ENCODE measurements at places on chromosomes 11 and 22.
A peak's percentile ranks its signal among the peaks of the same experiment; 100 is the strongest.

DNA sequence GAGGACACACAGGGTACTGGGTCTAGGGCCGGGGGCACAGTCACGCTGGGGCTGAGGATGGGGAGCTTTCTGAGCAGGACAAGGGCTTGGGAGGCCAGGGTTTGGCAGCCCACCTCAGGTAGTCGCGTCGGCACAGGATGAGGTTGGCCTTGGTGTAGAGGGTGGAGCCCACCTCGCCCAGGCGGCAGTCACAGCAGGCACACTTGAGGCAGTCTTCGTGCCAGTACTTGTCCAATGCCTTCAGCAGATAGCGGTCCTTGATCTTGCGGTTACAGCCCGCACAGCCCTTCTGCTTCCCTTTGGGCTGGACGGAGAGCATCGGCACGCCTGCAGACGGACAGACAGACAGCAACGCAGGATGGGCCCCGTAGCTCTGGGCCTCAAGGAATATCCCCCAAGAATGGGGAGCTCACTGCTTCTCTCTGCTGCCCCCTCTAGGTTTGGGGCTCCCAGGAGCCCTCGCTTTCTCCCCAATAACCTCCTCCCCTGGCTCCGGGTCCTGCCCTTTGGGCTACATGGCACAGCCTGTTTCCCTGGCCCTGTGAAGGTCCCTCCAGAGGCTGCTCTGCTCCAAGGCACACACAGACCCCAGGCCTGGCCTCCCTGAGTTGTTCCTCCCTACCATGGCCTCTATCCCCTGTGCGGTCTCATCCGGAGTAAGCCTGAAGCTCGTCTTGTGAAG lies 33.4 kb downstream of the LMO1 start:
- no peak for DNase-seq

DNA sequence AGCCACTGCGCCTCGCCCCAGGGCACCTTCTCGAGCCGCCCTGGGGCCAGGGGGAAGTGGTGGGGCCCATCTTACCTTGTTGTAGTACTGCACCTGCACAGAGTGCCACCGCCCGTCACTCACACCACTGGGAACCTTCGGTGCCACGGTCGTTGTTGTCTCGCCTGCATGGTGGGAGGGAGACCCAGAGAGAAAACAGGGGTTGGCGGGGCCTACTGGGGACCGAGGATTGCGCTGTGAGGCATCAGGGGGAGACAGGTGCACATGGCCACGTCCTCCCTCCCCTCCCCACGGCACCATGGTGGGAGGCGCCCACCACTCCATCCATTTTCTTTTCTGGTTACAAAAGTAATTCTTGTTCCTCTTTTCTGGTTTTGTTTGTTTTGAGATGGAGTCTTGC lies 97.8 kb downstream of the TRMU start:
- no peak for DNase-seq

DNA sequence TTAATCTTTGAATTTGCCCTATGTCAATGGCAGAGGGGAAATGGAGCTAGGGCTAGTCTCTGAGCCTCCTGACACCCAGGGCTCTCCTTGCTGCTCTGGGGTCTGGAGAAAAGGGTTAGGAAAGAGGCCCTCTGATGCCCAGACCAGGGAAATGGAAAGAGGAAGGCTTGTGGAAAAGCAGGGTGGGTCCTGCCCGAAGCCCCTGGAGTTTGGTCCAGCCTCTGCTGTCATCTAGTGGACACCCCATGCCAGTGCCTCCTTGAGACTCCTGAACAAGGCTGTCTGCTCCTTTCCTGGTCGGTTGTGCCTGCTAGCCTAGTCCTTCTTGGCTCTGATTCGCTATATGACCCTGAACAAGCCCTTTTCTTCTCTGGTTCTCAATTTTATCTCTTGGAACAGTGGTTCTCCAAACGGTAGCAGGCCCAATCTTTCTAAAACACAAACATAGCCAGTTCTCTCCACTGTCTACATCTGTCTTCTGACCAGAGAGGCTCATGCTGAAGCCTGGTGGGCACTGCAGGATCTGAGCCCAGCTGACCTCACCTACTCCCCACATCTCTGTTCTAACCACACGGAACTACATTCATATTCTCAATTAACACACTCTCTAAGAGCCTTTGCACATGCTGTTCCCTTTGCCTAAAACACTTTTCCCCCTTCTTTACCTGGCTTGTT lies 8.8 kb upstream of the PLA2G3 start:
- DNase-seq: peak; percentile 74

DNA sequence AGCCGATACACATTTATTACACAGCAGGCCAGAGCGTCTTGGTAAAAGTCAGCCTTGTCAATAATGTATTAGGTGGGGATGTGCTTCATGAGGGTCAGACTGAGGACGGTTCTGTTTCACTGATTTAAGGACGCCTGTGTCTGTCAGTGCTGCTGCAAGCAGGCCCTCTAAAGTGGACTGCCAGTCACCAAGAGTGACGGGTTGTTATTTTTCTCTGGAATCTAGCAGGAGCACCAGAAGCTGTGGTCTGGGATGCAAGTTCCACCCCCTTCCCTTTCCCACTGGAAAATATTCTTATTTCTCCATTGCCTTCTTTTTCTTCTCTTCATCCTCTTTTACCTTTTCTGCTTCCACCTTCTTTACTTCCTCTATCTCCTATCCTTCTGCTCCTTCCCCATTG lies 191.2 kb upstream of the NCAM1 start:
- DNase-seq: no peak

DNA sequence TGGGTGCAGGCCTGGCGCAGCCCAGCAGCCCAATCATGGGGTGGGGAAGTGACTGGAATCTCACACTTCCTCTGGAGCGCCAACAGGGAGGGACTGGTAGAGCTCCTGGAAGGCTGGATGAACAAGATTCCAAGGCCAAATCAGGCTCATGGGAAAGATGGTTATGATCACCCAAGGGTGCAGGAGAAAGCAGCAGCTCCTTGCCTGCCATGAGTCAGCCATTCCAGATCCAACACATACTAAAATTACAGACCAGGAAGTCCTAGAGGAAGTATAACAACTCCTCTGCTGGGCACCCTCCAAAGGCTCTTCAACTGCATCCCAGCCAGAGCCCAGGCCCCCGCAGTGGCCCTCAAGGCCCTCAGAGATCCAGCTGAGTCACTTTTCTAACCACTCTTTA lies 427.3 kb downstream of the TENM4 start:
- DNase-seq: no peak

DNA sequence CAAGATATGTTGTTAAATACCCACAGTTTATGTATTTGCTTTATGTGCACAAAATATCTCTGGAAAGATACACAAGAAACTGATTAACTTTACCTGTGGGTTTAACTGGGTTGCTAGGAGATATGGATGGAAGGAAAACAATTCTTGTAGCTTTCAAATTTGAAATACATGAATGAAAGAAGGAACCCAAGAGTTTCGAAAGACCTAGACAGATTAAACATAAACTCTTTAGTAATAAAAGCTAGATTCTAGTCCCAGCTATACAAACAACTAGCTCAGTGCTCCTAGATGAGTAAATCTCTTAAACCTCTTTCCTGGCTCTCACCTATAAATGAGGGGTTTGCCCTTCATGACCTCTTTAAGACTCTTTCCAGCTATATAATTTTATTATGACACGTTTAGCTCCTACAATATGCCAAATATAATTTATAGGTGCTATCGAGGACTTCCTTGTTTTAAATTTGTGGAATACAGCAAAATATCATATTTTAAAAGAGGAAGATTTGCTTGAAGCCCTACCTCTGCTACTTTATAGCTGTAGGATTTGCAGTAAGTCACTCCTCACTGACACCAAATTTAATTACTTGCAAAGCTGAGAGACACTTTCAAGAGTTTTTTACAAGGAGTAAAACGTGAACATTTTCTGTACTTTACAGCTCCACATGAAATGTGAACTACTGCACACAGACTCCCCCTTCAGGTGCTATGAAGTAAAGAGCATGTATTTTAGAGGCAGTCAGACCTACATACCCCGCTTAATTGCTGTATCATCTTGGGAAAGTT lies 50.7 kb downstream of the RRAS2 start:
- DNase-seq: no peak

DNA sequence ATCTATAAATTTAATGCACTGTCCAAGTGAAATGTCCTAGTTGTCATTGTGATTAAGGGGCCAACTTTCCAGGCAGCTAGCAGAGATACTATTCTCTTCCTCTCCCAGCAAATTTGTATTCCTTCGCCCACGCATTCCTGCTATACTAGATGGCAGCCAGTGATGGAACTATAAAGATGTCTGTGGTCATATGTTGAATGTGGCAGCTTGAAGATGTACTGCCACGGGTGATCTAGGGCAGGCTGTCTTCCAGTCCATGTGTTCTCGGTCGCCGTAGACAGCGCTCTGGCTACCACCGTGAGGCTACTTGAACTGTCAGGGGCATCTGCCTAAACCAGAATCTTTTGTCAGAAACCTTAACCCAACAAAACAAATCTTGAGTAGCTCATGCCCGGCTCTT lies 8.3 kb upstream of the SIDT2 start:
- DNase-seq: no peak

GRCh38 chr11:121762820-121763219 lies 310.1 kb upstream of the SORL1-AS1 start:
- peak; percentile 60 for DNase-seq

GRCh38 chr11:133409799-133410198 lies 122.5 kb downstream of the OPCML start:
- DNase-seq: no peak
